NCI-H2029 treated with DMSO at 0.1 percent for 48 hours (cell line): ENCODE measurements at places on chromosomes 3 and 15.

GRCh38 chr15:67248011-67248505 lies 6.4 kb downstream of the AAGAB start:
- DNase-seq: no peak

GRCh38 chr3:37820286-37820685 lies 41.4 kb upstream of the CTDSPL start:
- DNase-seq: no peak

- DNase-seq: no peak
Measured at GRCh38 chr3:159059395-159059794, 257.5 kb downstream of the MFSD1 start.

- peak; percentile 46 for DNase-seq
Measured at GRCh38 chr3:158532099-158532734, 38.8 kb upstream of the MLF1 start.
